Urothelium cell line (cell line): ENCODE measurements at places on chromosomes 7 and 10.

GRCh38 chr7:52781250-52781649 lies 254.2 kb upstream of the POM121L12 start:
- DNase-seq, result no peak

- DNase-seq, result no peak
Measured at GRCh38 chr7:96998333-96998732, 7.0 kb upstream of the DLX6 start.

- DNase-seq, result no peak
Measured at GRCh38 chr7:106190589-106191330, 78.6 kb upstream of the SYPL1 start.

GRCh38 chr10:61157182-61157581 lies 213.2 kb upstream of the RHOBTB1 start:
- DNase-seq, result no peak

DNA sequence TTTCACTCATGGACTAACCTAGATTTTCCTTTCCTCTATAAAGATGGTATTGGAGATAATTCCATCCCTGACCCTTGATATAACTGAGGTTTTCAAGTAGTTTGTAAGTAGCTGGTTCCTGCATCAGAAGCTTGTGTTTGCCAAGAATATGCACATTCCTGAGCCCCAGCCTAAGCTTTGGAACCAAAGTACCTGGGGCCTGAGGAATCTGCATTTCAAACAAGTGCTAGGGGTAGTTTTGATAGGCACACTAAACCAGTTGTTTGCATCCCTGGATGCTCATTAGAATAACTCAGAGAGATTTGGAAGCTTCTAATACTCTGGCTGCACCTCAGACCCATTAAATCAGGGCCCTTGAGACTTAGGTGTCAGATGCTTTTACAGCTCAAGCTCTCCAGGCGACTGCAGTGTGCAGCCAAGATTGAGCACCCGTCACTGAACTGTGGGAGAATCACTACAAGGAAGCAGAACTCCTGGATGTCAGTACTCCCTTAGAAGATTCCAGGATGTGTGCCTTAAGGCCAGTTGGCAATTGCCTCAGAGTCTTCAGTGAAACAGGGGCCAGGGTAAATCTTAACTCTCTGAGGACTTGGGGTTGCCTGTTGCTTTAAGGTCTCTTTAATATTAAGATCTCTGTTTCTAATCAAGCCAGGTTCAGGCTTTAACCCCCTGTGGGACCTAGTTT lies 565.0 kb downstream of the REEP3 start:
- DNase-seq, result no peak

GRCh38 chr10:8051851-8052257 lies 2.6 kb upstream of the GATA3 start:
- no peak for DNase-seq

- no peak for DNase-seq
Measured at GRCh38 chr10:24452030-24452429, 243.1 kb downstream of the KIAA1217 start.

GRCh38 chr7:31051598-31052486 lies at the start of gene ADCYAP1R1:
Gene ADCYAP1R1, plus strand, starts transcription at chr7:31052308. Its CDS starts 10,957 bp downstream, at chr7:31063265.
- DNase-seq, result peak; percentile 70

- DNase-seq, result no peak
Measured at GRCh38 chr10:81109200-81109752, 571.6 kb downstream of the SH2D4B start.

- no peak for DNase-seq
Measured at GRCh38 chr7:121034929-121035328, 46.4 kb downstream of the CPED1 start.

GRCh38 chr7:122482212-122482611 lies 177.7 kb upstream of the FEZF1 start:
- no peak for DNase-seq

- DNase-seq, result no peak
Measured at GRCh38 chr10:32379950-32380551, 33.1 kb upstream of the EPC1 start.

DNA sequence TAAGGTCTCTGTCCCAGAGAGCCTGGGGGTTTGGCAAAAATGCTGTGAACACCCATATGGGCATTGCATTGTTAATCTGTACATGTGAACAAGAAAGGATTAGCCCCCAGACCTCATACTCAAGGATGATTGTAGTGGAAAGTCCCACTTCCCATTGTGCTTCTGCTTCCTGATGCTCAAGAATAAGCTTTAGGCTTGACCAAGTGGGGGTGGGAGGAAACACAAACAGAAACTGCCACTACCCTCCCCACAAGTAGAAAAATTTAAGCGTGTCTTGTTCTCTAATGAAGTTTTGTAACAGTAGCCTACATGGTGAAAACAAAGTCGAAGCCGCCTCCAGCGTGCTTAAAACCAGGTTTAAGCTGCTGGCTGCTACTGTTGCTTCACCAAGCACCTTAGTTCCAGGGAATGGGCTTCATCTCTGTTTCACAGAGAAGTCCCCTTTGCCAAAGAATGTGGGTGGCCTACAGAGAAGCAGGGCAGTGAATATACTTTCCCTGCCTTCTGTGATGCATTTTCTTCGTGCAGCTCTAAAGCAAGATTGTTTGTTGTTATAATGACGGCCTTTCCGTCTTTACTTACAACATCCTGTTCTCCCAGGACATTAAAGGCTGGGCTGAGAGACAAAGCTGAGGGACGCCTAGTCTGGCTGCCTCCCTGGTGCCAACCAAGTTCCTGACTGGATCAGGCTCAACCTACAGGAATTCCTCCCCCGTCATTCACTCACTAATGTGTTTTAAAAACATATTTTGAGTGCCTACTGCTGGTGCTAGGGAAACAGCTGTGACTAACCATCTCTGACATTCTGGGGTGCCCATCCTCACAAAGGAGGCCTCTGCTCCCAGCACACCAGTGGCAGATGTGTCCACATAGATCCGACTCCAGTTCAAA lies 32.1 kb upstream of the CCSER2 start:
- DNase-seq, result no peak

- no peak for DNase-seq
Measured at GRCh38 chr7:108499566-108499965, 26.4 kb downstream of the PNPLA8 start.

- DNase-seq, result no peak
Measured at GRCh38 chr10:124239696-124240095, 146.3 kb upstream of the CHST15 start.

DNA sequence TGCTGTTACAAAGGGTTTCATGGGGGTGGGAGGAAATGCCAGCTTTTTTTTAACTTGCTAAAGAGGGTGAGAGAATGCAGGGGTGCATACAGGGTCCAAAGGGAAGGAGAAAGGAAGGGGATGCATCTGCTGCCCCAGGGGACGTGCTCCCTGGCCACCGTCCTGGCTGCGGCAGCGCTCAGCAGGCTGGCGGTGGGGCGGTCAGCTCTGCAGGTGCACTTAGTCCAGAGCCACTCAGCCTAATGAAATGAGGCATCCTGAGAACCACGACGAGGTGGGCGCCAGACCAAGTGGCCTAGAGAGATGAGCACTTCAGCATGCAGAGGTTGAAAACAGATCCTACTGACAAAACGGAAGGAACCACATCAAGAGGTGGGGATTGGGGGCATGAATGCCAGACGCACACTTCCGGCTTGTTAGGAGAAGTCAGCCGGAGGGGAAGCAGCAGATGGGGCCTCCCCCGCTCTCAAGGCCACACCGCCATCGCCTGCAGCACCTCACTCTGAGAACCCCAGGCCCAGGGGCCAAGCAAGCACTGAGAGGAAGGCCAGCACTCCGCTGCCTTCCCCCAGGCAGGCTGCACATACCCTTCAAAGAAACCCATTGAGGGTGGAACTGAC lies 94.5 kb downstream of the MAD1L1 start:
- no peak for DNase-seq

GRCh38 chr7:138459413-138460175 lies 465 bp upstream of the TRIM24 start:
- peak; percentile 95 for DNase-seq
